ENCODE measurements at places on chromosomes 5 and 9. TPM values are rescaled to one million over a fixed set of nuclear protein-coding genes. Genes with fewer than 3 reads are reported as not detected.
A peak's percentile ranks its signal among the peaks of the same experiment; 100 is the strongest.

Gene SPATA31A6
- total RNA-seq = not detected

Gene CMYA5
- 0.74 TPM for total RNA-seq

Gene CARTPT
- total RNA-seq = not detected

Gene SLC31A2
- total RNA-seq = 1.6 TPM

Gene PAEP
- total RNA-seq = not detected

Gene SLC25A2
- total RNA-seq = 1.9 TPM

DNA sequence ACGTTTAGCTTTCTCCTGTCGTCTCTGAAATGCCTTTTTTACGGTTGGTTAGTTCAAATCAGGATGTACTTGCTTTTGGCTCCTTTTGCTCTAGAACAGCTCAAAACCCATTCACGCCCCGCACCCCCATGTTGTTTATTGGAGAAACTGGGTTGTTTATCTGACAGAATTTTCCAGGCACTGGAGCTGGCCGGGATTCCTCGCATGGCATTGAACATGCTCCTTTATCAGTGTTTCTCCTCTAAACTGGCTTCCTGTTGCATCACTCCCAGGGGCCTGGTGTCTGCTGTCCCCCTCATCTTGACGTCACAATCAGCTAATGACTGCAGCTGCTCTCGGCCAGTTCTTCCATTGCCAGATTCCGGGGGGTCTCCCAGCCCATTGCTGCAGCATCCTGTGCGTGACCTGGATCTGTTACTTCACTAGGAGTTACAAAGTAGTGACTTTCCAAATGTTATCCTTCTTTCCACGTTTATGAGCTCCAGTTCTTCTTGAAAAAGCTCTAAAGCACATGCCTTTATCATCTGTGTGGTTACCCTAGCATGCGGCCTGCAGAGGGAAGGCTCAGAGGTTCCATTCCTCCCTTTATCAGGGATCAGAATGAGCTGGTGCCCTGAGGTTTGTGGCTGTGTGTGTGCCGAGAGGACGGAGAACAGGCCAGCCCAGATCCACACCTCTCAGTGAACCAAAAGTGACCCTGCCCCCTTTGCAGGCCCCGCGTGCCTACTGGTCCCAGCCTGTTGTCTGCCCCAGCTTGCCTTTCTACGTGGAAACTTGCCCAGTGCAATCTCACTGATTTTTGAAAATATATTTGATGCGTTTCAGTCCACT lies 27.5 kb downstream of the FAM163B start:
- DNase-seq = no peak

- peak; percentile 81 for DNase-seq
Measured at GRCh38 chr9:86257391-86257790, 2.1 kb downstream of the C9orf153 start.

DNA sequence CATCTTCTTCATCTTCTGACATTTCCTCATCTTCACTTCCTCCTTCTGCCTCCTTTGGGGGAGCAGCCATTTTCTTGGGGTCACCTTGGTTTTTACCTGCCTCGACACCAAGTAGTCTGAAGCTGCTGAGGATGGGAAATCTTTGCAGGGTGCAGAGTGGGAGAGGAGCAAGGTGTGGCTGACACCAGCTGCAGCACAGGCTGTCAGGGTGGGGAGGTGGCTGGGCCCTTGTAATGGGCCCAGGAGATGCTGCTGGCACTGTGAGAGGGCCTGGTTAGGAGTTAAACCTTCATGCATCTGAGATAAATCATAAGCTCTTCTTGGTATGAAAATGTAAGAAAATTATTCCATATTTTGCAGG lies 7.7 kb downstream of the RABL6 start:
- no peak for DNase-seq

- no peak for DNase-seq
Measured at GRCh38 chr5:134889335-134889734, 15.2 kb downstream of the TXNDC15 start.

DNA sequence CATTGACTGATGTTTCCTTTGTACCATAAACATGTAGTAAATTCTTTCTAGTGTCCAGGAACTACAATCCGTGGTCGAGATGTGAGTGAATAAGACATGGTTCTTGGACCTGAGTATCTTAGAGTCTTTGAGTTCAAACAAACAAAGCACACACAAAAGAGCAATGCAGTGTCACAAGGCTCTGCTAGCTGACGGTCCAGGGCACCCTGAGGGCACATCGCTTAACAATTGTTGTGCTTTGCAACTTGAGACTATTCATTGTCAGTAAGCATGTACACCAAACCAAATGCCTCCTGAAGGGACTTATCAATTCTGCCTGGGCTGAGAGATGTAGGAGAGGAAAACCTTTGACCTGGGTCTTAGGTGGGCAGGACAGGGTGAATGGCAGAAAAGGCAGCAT lies 84.8 kb downstream of the CAMK4 start:
- DNase-seq = no peak

GRCh38 chr5:153517241-153517611 lies 26.8 kb downstream of the GRIA1 start:
- peak; percentile 21 for DNase-seq

GRCh38 chr5:112584781-112585180 lies 152.9 kb upstream of the APC start:
- no peak for DNase-seq

- no peak for DNase-seq
Measured at GRCh38 chr9:35229066-35229778, 67.4 kb downstream of the UNC13B start.

GRCh38 chr5:77180167-77181081 lies 30.1 kb upstream of the PDE8B start:
- DNase-seq = peak; percentile 49

GRCh38 chr9:114738581-114739316 lies 56.8 kb upstream of the TEX48 start:
- peak; percentile 65 for DNase-seq

- DNase-seq = no peak
Measured at GRCh38 chr9:125343518-125344275, 82.1 kb downstream of the GAPVD1 start.

DNA sequence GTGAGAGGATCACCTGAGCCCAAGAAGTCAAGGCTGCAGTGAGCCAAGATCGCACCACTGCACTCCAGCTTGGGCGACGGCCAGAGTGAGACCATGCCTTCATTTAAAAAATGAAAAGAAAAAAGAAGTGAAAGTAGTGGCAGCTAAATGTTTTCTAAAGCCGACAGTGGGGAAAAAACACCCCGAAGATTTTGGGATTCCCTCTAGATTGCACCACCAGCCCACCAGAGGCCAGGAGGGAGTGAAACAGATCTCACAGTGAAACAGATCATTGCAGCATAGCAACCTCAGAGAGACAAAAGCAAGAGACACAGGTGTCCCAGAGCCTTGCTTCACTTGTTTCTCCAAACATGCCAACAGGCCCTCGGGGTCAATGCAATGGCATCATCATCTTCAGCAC lies 156.8 kb downstream of the PAX5 start:
- DNase-seq = no peak

DNA sequence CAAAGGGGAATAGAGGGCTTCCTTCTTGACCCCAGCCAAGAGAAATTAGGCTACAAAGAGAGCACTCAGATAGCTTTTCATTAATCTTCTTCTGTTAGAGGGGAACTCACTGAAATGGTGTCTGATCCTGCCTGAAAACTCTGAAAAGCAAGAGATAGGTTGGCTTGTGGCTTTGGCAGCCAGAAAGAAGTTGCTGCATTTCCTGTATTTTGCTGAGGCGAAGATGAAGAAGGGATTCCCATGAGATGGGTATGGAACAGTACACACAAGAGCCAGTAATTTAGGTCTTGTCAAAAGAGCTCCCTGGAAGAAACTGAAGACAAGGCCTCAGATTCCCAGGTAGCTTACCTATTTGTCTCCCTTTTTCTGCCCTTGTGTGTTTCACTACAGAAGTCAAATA lies 120.9 kb upstream of the TARS1 start:
- no peak for DNase-seq

- no peak for DNase-seq
Measured at GRCh38 chr9:138097501-138097991, 220.0 kb downstream of the CACNA1B start.
